Frontal cortex (tissue), 4 donors: ENCODE measurements at places on chromosomes 12 and 14. TPM values are rescaled to one million over a fixed set of nuclear protein-coding genes. Genes with fewer than 3 reads are reported as not detected.
A peak's percentile ranks its signal among the peaks of the same experiment; 100 is the strongest.

MYH6 gene
- total RNA-seq, result not detected

MYF6 gene
- 1.6 TPM for total RNA-seq

BEGAIN gene
- total RNA-seq, result 8.6 TPM

LRP1 gene
- total RNA-seq, result 63.2 TPM

DCN gene
- total RNA-seq, result 41.6 TPM

GRCh38 chr14:80364274-80364673 is 153.0 kb upstream of the DIO2 start:
- DNase-seq, result no peak

- no peak for DNase-seq
These were observed 103.8 kb downstream of the RFLNA start for GRCh38 chr12:124398578-124399227.

- DNase-seq, result no peak
These were observed 43.6 kb downstream of the SYNE3 start for GRCh38 chr14:95472819-95473251.

- no peak for DNase-seq
These were observed 22.5 kb upstream of the ATP2B1 start for GRCh38 chr12:89731089-89731488.

- no peak for DNase-seq
These were observed 75.5 kb upstream of the DCD start for GRCh38 chr12:54723379-54724256.

DNA sequence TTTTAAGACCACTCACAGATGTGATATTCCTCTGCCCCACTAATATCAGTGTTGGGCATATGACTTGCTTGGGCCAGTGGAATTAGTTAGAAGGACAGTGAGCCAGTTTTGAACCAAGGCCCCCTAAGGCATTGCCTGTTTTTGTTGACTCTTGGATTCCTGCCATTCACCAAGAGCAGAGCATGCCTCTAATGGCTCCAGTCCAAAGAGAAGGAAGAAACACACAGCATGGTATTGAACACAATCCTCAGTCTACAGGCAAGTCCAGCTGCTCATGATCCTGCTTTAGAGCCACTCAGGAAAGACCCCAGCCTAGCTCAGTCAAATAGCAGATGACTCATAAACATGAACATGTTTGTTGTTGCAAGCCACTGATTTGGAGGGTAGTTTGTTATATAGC is 1201.5 kb downstream of the BCL11B start:
- DNase-seq, result no peak

DNA sequence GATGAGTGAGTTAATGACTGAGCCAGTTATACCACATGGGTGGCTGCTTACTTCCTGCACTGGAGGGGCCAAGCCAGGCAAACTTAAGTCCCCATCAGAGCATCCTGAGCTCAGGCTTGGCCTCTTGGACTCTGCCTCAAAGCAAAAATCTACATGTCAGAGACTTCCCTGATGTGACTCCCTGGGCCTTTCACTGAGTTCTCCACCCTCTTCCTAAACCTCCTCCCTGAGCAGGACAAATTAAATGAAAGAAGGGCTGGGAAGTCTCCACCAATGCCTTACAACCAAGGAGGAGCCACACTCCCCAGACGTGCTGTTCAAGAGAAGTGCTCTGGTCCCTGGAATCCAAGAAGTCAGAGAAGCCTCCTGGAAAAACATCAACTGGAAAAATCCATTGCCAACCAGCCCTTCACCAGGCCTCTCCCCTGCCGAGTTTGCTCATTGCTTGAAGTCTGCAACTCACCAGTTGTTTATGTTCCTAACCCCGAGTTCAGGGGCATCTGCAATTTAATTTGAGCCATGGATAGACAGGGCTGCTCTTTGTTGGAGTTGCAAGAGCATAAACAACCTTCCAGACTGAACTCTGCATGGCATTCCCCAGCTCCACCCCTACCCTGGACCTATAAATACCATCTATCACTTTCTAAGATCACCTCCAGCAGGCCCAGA is 160.5 kb downstream of the ANO2 start:
- DNase-seq, result no peak

DNA sequence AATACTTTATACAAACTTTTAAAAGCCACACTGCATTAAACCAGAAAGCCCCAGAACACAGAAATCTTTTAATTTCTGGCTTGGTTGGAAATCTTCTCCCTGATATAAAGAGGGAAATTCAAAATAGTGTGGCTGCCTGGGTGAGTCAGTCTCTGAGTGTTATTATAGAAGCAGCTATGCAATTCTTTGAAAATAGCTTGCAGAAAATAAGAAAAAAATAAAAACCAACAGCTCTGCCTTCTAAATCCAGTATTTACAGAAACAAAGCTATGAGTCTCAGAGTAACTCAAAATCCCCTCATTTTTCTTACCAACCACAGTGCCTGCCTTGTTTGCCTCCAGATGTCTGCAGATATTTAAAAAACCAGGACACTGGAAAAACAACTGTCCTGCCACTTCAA is 68.6 kb upstream of the FERMT2 start:
- DNase-seq, result no peak

- no peak for DNase-seq
These were observed 5.1 kb downstream of the KMT5A start for GRCh38 chr12:123388951-123389559.

- no peak for DNase-seq
These were observed 172.3 kb downstream of the NDUFA12 start for GRCh38 chr12:94831081-94831751.

GRCh38 chr12:109892748-109893147 is 7.3 kb upstream of the TCHP start:
- no peak for DNase-seq

GRCh38 chr14:60658211-60658690 is 9.0 kb upstream of the SIX1 start:
- no peak for DNase-seq

GRCh38 chr14:71143381-71144290 is 236.4 kb downstream of the PCNX1 start:
- DNase-seq, result no peak

DNA sequence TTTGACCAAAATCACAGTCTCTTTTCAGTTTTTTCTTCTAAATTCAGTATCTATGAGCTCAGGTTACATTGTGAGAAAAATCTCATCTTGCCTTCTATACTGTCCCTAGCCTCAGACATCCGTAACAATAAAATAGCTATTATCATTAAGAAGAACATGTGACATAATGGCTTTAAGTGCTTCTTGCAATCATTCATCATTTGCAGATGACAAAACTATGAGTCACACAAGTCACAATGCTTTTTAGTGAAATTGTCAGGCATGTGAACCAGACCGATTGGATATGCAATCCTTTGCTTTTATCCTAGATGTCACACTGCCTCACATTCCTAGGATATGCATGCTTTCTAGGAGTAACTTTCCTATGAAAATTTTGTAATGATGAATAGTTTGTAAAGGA is 313.1 kb downstream of the SLC6A15 start:
- DNase-seq, result no peak

GRCh38 chr14:55354500-55354899 is 57.1 kb downstream of the ATG14 start:
- DNase-seq, result peak; percentile 16
